ENCODE measurements at places on chromosomes 11 and 22.
A peak's percentile ranks its signal among the peaks of the same experiment; 100 is the strongest.

DNA sequence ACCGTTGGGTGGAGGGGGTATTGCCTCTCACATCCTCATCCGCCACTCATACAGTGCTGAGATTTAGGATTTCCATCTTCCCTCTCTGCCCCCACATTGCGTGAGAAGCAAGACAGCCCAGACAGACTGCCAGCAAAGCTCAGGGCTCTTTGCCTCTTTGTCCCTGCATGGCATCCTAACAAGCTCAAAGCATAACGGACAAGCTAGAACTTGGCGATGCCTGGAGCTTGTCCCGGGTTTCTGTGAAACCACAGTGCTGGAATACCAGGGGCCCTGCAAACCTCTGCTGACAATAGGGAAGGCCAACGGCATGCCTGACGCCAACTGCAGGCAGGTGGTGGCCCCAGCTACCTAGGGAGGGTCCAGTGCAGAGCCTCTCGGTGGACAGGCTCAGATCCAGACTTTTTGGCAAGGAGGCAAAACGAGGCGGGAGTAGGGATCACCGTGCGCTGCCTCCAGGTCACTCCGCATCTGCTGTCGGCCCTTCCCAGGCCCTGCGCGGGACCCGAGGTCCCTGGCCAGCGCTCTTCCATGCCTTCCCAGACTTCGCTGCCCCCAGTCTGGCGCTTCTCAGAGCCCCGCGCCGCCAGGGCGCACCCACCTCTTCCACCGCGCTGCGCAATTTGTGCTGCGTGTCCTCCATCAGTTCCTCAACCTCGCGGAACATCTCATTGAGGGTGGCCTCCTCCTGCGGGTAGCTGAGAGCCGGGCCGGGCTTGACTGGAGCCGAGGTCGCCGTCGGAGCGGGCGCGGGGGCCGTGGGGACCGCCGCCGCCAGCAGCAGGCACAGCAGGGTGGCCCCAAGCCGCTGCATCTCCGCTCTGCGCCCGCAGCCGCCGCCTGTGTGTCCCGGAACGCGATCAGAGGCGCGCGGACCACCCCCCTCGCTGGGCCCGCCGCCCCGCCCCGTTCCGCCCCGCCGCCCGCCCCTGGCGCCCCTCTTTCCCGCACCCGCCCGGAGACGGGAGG, at the start of gene DKK3:
DKK3 (minus strand) TSS at position 858 of the 969 bp plus-strand sequence; CDS start at position 814, 44 bp downstream.
- peak; percentile 26 for DNase-seq
- H3K4me1 ChIP-seq, result peaks cover 9% of the 10 kb centered on the region
- no peaks in the 10 kb centered on the region for H3K27me3 ChIP-seq
- H3K4me3 ChIP-seq, result peak within 1 kb of the TSS; percentile 45

DNA sequence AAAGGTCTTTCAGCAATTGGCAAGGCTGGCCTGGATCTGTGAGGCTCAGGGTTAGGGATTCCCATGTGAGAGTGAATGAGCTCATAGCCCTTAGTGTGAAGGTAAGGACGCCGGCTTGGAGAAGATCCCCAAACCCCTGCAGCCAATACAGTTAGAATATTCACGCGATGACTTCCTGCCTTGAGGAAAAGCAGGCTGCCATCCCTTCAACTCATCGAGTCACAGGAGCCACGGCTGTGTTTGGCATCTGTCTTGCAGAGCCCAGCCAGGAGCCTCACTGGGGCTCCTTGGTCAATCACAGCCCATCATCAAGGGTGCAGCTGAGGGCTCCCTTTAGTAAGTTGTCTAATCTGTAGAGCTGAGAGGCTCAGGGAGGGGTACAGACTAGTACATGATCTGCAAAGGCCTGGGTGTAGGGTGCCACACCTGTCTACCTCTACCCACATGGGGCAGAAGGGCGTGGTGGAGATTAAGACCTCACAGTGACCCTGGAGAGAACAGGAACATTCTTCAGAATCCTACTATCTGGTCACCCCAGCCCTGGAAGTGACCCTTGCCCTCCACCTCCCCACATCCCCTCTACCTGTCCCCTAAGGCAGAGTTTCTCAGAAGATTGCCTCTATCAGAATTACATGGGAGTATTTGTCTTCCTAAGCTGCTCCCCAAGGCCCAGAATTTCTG, 18.5 kb downstream of the IL10RA start:
- H3K27me3 ChIP-seq, result no peaks in the 10 kb centered on the region
- no peaks in the 10 kb centered on the region for H3K36me3 ChIP-seq
- H3K27ac ChIP-seq, result no peak overlapping the region
- H3K4me3 ChIP-seq, result no peak overlapping the region
- DNase-seq, result no peak

- DNase-seq, result no peak
- H3K4me3 ChIP-seq, result no peak overlapping the region
- no peaks in the 10 kb centered on the region for H3K27me3 ChIP-seq
- no peaks in the 10 kb centered on the region for H3K36me3 ChIP-seq
Observed at GRCh38 chr11:10317776-10318526, 13.1 kb downstream of the ADM start.

DNA sequence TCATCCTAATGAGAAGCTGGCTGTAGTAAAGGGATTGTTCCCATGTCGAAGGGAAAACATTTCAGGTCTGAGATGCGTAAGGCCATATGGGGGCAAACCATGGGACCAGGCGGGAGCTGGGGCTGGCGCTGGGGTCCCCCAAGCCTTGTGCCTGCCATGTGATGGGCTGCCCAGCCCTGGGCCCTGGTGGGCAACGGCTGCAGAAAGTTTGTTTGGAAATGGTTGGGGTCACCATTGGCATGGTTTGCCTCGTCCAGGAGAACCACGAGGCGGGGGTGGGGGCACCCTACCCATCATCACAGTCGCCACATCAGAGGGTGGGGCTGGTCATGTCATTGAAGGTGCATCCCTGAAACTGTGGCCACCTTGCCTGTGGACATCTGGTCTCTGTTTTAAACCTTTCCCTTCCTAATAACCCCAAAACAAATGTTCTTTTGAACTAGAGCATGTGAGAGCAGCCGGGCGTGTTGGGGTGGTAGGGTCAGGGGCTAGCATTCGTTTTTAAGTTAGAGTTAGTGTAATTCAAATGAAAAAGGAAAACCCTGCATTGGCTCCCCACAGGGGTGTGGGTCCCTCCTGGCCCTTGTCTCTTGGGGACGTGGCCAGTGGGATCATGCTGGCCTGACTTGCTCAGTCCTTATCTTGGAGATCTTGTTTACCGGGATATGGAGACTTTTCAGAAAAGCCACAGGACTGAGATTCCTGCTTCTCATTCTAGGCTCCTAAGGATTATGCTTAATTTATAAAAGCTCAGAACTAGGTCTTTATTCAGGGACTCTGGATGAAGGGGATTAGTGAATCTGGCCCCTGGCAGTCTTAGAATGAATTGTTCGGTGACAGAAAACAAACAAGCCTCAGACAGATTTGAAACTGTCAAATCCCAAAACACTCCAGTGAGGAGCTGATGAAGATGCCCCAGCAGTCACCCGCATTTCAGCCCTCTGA, 98.5 kb downstream of the CTTN start:
- H3K27me3 ChIP-seq, result no peaks in the 10 kb centered on the region
- no peak overlapping the region for H3K4me3 ChIP-seq
- no peaks in the 10 kb centered on the region for H3K36me3 ChIP-seq
- no peak for DNase-seq
- H3K27ac ChIP-seq, result no peak overlapping the region
- no peaks in the 10 kb centered on the region for H3K4me1 ChIP-seq

GRCh38 chr22:22060200-22061084, 77.9 kb upstream of the TOP3B start:
- DNase-seq, result peak; percentile 83
- no peak overlapping the region for H3K4me3 ChIP-seq
- peak overlapping the region; percentile 31 for H3K27ac ChIP-seq
- no peaks in the 10 kb centered on the region for H3K27me3 ChIP-seq
- H3K4me1 ChIP-seq, result peaks cover 10% of the 10 kb centered on the region

DNA sequence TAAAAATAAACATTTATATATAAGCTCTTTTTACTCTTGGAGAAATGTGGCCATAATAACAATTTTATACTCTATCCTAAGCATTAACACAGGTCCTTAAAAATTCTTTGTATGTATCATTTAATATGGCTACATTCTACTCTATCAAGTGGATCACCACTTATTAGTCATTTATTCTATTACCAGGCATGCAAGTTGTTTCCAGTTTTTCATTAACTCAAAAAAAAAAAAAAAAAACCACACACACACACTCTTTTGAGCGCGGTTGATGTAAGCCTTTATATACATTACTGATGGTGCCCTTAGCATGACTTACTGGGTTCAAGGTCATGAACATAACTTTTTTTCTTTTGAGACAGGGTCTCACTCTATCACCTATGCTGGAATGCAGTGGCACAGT, 47.1 kb upstream of the MICAL2 start:
- H3K27ac ChIP-seq, result no peak overlapping the region
- DNase-seq, result no peak
- H3K4me1 ChIP-seq, result peaks cover 6% of the 10 kb centered on the region
- no peak overlapping the region for H3K4me3 ChIP-seq
- H3K36me3 ChIP-seq, result no peaks in the 10 kb centered on the region
- no peaks in the 10 kb centered on the region for H3K27me3 ChIP-seq

DNA sequence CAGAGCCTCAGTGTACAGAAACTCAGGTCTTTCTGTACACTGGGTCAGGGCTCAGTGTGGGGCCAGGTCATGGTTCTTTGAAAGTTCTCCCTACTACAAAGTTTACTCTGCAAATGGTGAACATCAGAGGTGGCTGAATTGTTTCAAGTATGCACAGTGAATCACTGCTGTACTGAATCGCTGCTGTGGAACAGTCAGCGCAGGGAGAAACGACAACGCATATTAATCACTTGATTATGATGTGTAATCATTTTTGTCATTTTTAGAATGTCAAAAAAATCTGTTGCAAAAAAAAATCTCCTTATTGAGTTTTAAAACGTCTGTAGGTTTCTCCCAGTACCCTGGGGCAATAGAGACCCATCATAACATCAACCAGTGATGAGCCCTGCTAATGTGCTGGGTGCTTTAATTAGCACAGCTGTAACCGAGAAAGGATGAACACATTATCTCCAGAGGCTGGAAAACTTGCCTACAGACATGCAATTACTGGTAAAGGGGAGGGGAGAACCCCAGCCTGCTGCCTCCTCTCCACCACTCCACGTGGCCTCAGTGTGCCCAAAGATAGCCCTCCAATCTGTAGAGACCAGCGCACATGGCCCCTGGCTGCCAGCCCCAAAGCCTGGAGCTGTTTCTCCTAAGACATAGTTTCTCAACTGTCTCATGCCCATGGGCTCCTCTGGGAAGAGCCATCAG, 12.8 kb downstream of the ARRB1 start:
- peak overlapping the region; percentile 80 for H3K27ac ChIP-seq
- no peaks in the 10 kb centered on the region for H3K27me3 ChIP-seq
- no peak overlapping the region for H3K4me3 ChIP-seq
- no peak for DNase-seq

DNA sequence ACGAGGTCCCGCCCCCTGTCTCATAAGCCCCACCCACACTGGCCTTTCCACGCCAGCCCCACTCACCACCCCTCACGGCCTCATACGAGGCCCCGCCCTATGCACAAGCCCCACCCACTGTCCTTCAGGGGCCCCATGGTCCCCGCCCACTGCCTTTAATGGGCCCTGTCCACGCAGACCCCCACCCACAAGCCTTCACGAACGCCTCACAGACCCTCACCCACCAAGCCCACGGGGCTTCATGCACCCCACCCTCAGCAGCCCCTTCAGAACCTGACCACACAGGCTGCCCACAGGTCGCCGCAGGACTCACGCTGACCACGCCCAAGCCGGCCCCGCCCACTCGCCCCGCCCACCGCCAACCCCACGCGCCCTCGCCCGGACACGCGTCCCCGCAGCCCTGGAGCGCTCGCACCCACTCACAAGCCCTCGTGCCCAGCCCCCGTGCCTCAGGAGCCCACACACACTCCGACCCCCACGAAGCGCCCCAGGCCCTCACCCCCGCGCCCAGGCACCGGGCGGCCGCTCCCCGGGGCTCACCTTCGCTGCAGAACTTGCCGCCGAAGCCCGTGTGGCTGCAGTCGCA, 10.5 kb downstream of the NRXN2 start:
- peak overlapping the region; percentile 50 for H3K4me3 ChIP-seq
- H3K27me3 ChIP-seq, result no peaks in the 10 kb centered on the region
- peak; percentile 58 for DNase-seq
- H3K4me1 ChIP-seq, result no peaks in the 10 kb centered on the region
